ENCODE measurements at places on chromosomes 12 and 14.

GRCh38 chr14:61575126-61575525, 120.2 kb upstream of the HIF1A start:
- DNase-seq: no peak

- DNase-seq: no peak
These were observed 156.8 kb upstream of the HIF1A start for GRCh38 chr14:61538464-61539022.

DNA sequence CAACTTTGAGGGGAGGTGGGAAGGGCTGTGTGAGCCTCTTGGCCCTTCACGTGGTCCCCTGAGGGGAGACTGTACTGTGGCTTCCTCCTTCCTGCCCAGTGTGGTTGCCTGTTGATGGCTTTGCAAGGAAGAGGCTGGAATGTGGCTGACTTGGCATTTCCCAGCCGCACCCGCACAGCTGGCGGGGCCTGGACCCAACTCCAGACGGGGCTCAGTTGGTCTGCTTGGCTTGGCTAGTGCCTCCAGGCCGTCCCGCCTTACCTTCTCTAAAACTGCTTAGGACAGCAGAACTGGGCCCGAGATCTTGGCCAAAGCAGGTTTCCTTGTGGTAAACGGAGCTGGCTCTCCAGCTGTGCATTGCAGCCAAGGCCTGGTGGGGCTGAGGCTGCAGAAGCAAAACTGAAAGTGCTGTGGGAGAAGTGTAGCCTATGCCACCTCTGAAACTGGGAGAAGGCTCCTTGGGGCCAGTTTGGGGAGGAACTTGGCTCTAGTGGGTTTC, 139.5 kb downstream of the SMOC1 start:
- DNase-seq: no peak

DNA sequence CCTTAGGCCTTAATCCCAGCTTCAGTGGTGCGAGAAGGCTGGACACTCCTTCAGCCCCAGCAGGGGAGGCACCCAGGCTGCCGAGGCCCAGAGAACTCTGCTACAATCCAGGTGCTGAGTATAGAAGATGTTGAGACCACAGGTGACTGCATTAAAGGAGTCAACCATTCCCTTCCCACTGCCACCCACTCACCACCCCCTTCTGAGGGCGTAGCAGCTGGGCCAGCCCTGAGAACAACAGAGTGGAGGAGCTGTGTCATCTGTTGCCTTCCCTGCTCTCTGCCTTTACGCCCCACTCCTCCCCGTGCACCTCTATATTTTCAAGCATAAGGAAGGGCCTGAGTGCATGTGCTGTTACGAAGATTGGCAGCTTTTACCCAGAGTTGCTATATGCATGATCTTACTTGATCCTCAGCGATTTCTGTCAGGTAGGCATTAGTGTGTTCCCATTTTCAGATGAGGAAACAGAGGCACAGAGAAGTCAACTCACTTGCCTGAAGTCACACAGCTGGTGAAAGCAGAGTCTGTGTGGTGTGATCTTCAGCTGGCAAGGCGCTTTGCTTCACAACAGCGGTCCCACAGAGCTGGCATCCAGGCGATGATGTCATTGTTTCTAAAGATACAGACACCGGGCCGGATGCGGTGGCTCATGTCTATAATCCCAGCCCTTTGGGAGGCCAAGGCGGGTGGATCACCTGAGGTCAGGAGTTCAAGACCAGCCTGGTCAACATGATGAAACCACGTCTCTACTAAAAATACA, 46.7 kb downstream of the RIN3 start:
- DNase-seq: no peak

DNA sequence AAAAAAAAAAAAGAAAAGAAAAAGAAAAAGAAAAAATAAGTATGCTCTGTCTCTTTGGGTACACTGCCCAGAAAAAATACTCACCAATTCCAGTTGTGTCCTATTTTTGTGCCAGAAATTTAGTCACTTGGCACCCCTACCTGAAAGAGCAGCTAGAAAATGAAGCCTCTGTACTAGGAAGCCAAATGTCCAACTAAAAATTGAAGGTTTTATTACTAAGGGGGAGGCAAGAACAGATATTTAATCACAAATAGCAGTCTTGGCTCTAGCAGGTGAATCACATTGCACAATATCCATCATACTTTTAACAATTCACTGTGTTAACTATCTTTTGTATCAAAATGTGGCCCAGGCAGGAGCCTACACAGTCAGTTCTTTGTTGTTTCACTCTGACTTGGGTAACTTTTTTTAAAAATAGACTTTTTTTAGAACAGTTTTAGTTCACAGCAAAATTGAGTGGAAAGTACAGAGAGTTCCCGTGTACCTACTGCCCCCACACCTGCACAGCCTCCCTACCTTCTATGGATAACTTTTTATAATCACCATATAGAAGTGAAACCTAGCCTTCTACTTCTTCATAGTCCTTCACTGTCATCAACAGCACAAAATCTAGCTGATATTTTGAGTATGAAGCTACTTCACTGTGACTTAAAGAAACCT, 87.1 kb upstream of the ATF7IP start:
- DNase-seq: no peak

DNA sequence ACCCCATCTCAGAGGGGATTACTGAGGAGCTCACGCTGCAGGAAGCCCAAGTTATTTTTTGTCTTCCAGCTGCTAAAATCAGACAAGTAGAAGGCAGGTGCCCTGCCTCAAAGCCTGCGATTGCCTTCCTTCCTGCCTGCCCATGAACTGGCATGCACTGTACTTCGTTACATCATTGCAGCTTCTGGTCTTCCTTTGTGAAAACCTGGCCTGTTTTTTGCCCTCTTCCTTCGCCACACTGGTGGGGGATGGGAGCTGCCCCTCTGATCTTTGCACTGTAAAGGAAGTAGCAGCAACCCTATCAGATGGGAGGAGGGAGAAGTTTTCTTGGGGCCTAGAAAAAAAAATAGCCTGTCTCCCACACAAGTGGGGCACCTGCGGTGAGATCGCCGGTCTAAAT, 1098.7 kb downstream of the BCL11B start:
- no peak for DNase-seq

GRCh38 chr14:34620115-34620514, 9.8 kb downstream of the SNX6 start:
- no peak for DNase-seq

DNA sequence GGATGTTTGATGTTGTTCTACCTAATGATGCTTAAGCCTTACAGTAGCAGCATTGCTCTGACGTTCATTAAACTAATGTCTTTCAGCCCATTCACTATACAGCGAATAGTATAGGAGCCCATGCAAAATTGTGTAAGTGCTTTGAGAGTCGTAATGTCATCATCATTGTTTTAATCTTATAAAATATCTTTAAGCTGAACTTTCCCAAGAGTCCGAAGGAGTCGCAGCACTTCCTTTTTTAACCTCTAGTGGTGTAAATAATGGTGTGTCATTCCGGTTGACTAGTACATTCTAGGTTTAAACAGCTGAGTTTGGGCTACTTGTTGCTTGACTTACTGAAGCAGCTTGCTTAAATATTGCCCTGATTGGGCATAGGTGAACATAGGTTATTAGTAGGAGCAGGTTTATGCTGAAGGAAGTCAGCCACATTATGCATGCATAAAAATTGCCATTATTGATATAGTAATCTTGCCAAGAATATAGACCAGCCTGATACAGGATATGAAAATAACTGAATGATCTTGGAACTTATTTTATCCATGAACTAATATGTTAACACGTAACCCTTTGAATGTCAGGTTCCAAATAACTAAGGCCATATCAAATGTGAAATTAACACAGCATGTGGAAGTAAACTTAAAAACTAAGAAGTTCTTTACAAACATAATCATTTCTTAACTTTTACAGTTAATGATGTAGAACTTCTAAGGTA, 2.6 kb downstream of the WNK1 start:
- peak; percentile 73 for DNase-seq
